Stimulated activated CD4-positive, alpha-beta T cell treated with anti-CD3 and anti-CD28 coated beads, Interleukin-1b, Interleukin-23, amount 100 ng/mL, for 48 hours (primary cell): ENCODE measurements at places on chromosomes 4 and X.

DNA sequence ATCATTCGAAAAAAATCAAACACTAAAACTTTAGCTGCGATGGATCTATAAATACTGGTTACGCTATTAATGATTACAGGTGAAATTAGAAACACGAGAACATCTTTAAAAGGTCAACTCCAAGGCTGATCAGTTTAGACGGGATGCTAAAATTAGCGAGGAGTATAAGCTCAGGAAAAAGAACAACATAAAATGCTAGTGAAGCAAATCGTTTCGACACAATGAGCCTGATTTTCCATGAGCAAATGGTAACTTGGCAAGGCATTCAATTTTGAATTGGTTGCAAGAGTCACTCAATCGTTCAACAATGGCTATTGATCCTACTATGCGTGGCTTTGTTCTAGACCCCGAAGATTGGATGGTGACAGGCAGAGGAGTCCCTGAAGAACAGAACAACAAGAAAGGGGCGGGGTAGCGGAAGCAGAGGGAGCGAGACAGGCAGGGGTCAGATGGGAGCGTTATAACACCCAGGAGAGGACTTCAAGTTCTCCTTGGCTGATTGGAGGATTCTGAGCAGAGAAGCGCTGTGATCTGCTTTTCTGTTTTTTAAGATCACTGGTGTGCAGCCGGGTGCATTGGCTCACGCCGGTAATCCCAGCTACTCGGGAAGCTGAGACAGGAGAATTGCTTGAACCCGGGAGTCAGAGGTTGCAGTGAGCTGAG, 146.5 kb downstream of the RBM47 start:
- no peak for DNase-seq

DNA sequence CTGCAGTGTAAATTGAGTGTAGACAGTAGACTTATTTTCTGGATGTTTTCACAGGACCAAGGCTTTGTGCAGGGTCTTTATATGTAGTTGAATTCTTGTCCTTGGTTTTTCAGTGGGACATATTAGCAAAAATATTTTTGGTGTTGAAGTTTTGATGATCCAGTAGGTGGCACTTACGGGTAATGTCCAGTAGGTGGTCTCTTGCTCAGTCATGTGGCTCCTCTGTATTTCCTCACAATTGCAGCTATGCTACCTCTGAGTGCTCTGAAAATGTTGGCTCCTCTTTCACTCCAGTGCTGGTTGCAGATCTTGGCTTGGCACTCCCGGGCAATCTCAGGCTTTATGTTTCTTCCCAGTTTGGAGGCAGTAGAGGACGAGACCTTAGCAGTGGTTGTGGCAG, 419.8 kb upstream of the AMOT start:
- DNase-seq, result no peak

DNA sequence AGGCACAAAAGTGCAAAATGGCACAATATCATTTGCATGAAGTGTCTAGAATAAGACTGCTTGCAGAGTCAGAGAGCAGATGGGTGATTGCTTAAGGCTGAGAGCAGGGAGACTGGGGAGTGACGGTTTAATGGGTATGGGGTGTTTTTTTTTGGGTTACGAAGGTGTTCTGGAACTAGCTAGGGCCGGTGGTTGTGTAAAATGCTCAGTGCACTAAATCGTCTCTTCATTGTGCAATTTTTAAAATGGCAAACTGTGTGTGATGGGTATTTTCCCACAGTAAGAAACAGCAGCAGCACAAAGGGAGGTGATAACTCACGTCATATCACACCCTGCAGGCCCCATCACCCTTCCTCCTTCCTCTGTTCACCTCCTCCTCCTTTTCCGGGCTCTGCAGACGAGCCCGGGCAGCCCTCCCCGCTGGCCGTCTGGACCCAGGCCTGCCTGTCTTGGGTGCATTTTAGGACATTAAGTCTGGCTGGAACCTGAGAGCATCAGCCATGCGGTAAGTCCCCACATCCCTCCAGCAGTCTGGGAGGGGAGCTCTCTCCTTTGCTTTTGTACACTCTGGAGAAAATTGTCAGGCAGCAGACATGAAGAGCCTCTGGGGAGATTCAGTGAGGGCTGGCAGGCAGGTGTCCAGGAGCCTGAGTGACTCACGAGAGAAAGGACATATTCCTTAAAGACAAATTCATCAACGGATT, 42.7 kb downstream of the ASMT start:
- DNase-seq, result peak; percentile 67

DNA sequence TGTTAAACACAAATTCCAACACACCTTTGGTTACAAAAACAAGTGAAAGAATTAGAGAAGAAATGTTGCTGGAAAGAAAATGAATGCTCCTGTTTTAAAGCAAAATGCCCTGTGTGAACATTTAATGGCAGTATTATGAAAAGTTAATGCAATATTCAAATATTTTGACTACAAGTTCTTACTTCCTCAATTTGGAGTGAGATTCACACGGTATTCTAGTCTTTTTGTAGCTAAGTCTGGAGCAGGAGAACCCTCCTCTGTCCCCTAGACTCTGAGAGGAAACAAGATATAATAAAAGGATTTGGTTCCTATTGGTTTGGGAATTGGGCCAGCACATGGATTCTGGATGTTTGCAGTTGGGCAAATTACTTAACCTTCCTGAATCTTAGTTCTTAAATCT, 12.7 kb downstream of the MAD2L1 start:
- DNase-seq, result no peak

DNA sequence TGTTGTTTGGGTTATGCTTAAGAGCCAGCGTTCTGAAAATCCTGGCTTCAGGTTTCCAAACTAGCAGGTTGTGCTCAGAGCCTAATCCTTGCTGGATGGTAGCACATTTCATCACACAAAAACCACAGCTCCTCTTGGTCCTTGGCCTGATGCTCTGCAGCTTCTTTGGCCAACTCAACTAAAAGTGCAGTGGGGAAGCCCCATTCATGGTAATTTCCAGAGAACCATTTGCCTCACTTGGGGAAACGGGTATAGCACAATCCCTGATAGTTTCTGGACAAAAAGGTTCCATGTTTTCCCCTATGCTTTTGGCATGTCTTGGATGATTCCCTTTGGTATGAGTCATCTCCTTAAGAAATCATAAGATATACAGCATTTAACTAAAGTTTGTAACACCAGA, 78.7 kb downstream of the SYNPO2 start:
- no peak for DNase-seq

GRCh38 chr4:120921456-120922380, 808 bp downstream of the PRDM5 start:
- peak; percentile 27 for DNase-seq

GRCh38 chr4:57103051-57103450, 7.1 kb downstream of the IGFBP7 start:
- no peak for DNase-seq
